ENCODE measurements at places on chromosomes 1 and 21. TPM values are rescaled to one million over a fixed set of nuclear protein-coding genes. Genes with fewer than 3 reads are reported as not detected.

Gene ATAD3C
- 1.3 TPM for total RNA-seq

Gene SPAG17
- 0.75 TPM for total RNA-seq

Gene S100A16
- total RNA-seq: 27.3 TPM

Gene ZNF124
- total RNA-seq: 19.7 TPM

Gene MPZ
- total RNA-seq: 1.0 TPM

Gene MROH9
- not detected for total RNA-seq

Gene CD52
- total RNA-seq: 1.7 TPM

Gene PM20D1
- total RNA-seq: under 0.01 TPM

Gene CRYBG2
- under 0.01 TPM for total RNA-seq

Gene RAB42
- total RNA-seq: 5.9 TPM
